A549 treated with CpdA at 1 μM for 4 hours (cell line): ENCODE measurements at places on chromosomes 1 and 21. TPM values are rescaled to one million over a fixed set of nuclear protein-coding genes. Genes with fewer than 3 reads are reported as not detected.

Gene GPR157
- total RNA-seq: 4.1 to 6.6 TPM (median 5.4 TPM) in 5 replicates

Gene GNG12
- total RNA-seq: 55.6 to 78.4 TPM (median 60.9 TPM) in 5 replicates

Gene SMG7
- total RNA-seq: 33.0 to 46.6 TPM (median 39.5 TPM) in 5 replicates

Gene LRRC53
- total RNA-seq: not detected in 5 replicates

Gene ZNF683
- not detected in 5 replicates for total RNA-seq
